ENCODE measurements at places on chromosomes 3 and 15.

GRCh38 chr3:107679921-107680320, 157.2 kb downstream of the BBX start:
- DNase-seq = no peak

DNA sequence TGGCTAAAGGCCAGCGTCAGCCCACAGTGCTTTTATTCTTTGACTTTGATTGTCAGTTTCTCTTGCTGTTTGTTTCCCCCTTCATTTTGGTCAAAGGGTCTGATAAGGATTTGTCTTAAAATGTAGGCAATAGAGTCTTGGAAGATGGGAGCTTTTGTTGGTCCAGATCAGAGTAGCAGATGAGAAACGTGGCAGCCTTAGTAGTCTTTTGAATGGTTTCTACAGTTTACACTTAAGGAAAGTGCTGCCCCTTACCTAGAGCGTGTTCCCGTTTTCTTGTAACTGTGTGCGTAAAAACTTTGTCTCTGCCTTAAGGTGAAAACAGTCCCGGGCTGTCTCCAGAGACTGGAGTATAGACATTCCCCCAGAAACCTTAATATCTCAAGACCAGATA, 630 bp downstream of the LXN start:
- DNase-seq = no peak

DNA sequence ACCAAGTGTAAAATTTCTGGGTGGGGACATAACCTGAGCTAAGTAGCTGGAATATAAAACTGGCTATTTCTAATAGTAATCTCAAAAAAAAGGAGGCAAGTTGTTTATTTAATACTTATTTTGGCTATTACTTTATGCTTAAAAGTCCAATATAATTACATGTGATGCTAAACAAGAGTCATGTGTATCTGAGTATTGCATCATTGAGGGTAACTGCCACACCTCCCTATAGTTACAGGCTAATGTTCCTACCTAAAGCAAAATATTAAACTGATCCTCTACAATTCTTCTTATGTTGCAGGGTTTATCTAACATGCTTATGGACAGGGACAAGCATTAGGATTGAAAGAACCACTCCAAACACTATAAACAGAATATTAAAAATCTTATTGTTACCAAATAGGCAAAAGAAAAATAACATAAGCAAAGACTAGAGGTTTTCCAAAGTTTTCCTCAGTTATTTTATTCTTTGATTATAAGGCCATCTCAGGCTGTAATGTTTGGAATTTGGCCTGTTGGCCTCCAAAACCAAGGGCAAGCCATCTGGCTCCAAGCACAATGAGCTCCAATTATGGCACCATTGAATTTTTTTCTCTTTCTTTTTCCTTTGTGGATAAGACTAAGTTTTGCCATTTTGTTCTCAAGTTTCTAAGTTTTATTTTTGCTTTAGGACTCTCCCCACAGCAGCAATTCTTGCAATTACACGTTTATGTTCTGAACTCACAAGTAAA, 75.8 kb upstream of the ABI3BP start:
- no peak for DNase-seq

DNA sequence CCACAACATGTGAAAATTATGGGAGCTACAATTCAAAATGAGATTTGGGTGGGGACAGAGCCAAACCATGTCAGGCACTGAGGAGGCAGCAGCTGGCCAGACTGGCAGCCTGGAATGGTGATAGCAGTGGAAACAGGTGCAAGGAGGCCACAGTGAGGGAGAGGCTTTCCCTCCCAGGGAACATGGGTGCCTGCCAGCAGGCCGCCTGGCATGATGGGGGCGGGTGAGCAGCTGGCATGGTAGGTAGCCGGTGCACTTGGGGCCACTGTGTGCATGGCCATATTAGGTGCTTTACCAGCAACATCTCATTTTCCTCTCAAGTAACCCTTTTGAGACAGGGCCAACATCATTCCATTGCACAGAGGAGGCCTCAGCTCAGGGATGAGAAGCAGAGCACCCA, 18.3 kb upstream of the MRPS22 start:
- DNase-seq = no peak

GRCh38 chr3:81154611-81155143, 606.8 kb downstream of the GBE1 start:
- DNase-seq = no peak

- peak; percentile 21 for DNase-seq
Measured at GRCh38 chr3:105527949-105528348, 161.2 kb downstream of the ALCAM start.

DNA sequence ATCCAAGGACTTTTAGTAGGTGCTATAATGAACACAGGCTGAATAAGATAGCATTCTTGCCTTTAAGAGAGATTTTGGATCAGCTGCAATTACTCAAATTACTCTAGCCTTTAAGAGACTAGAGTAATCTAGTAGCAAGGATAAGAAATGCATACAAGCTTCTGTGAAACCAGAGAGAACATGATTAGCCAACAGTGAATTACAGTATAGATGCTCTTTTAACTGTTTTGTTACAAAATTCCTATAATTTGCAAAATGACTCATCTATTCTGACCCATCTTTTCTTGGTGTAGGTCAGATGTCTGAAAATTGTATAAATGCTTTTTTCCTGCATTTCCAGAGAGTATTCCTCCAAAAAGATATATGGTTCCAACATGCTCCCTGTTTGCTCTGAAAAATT, 66.9 kb downstream of the CEP63 start:
- DNase-seq = no peak

GRCh38 chr3:20225769-20226168, 39.8 kb upstream of the SGO1 start:
- DNase-seq = no peak

DNA sequence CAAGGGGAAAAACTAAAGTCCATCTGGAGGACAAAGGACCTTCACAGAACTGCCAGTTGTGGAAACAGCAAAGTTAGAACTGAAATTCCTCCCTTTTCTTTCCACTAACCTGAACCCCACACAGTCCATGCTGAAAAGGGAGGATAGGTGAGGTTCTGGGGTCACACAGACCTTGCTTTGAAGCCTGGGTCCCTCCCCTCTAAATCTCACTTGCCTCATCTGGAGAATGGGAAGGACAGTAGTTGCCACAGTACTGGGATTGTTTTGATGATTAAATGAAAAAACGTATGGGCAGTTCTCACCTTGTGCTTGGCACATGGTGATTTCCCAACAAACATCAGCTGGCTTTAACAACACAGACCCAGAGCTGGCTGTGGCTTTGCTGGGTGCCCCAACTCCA, 166.4 kb upstream of the LRIG1 start:
- no peak for DNase-seq

GRCh38 chr15:94295275-94295674, 63.9 kb downstream of the MCTP2 start:
- DNase-seq = no peak

DNA sequence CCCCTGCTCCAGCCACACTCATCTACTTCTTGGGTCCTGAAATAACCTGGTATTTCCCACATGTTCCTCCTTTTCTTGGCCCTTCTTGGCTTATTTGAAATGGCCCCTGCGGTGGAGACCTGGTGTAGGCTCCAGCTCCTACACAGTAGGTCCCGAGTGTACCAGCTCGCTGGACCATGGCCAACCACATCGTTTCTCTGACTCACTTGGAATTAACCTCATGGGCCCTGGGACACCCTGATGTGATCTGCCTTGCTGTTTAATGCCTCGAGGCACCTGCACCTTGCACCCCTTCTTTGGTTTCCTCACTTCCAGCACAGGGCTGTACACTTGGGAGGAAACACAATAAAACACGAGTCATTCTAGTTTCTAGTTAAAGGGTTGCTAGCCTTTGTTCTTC, 60.3 kb downstream of the FEM1B start:
- DNase-seq = no peak

GRCh38 chr3:195596765-195597171, 13.0 kb upstream of the APOD start:
- DNase-seq = no peak

- DNase-seq = no peak
Measured at GRCh38 chr15:68679161-68679560, 100.4 kb downstream of the CORO2B start.

DNA sequence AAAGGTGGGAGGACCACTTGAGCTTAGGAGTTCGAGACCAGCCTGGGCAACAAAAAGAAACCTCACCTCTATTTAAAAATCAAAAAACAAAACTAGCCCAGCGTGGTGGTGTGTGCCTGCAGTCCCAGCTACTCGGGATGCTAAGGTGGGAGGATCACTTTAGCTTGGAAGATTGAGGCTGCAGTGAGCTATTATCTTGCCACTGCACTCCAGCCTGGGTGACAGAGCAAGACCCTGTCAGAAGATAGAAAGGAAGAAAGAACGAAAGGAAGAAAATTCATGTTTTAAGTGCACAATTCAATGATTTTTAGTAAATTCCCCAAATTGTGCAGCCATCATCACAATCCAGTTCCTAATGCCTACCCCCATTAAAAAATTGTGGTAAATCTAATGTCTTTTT, 7.8 kb downstream of the FSD2 start:
- DNase-seq = no peak

DNA sequence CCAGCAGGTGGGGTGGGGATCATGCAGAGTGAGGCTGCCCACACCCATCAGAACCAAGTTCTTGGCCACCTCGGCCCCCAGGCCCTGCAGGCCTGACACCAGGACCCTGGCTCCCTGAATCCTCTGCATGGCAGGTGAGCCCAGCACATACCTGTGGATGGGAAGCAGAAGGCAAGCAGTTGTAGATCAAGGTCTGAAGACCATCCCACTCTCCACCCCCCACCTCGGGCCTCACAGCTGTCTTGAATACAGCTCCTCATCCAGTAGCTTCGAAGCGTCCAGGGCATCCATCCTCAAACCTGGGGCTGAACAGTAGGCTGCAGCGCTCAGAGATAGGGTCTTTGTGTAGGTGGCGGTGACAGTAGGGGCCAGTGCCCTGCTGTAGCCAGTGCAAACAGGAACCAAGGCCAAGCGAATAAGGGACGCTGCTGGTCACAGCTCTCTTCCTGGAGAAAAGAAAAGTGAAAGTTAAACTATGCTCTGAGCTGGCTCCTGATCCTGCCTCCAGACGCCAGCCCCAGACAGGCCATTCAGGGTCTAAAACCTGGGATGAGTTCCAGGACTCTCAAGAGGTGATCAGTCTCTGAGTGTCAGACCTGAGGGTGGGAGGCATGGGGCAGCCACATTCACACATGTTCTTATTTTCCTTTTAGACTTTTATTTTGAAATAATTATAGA, at the start of gene UBA7:
TSS of gene UBA7 (minus strand) at position 457 of the 678 bp plus-strand sequence. CDS start at position 291, 166 bp downstream.
- no peak for DNase-seq

GRCh38 chr3:48408823-48409281, 21.0 kb downstream of the PLXNB1 start:
- DNase-seq = no peak

- no peak for DNase-seq
Measured at GRCh38 chr3:3196148-3196861, 16.8 kb upstream of the CRBN start.

GRCh38 chr15:56242576-56243162, 1.0 kb downstream of the RFX7 start:
- no peak for DNase-seq

GRCh38 chr3:118578559-118578958, 456.1 kb downstream of the IGSF11 start:
- no peak for DNase-seq

DNA sequence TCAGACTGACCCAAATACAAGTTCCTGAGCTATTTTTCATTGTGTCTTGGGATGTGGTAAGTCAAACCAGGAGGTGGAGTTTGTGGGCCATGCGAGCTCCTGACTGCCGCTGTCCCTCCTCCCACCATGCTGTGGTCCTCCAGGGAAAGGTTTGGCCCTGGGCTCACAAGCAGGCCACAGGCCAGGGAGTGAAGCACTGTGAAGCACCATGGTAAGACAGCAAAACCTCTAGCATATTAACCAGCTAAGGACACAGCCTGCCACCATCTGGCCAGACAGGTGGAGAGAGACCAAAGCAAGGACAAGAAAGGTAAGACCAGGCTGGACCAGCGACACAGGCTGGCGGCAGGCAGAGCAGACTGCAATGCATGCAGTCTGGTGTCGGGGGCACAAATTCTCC, 15.3 kb downstream of the RAB43 start:
- DNase-seq = no peak

GRCh38 chr3:8503461-8503860, 1.8 kb downstream of the LMCD1 start:
- no peak for DNase-seq

GRCh38 chr15:95051861-95052260, 820.5 kb downstream of the MCTP2 start:
- no peak for DNase-seq

DNA sequence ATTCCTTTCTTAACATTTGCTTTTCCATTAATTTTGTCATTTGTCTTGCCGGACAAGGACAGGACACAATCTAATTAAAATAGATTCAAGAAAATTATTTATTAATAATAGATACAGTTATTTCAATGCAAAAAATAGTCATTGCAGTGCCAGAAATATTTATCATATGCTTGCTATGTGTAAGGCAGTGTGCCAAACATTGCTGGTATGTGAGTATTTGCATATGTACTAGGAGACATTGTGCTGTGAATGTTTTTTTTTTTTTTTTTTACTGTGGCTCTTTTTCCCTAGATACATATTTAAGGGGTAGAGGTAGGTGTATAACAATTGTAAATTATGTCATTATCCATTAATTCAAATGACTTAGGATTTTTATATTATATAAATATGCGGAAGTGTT, 23.3 kb downstream of the SPRED1 start:
- DNase-seq = no peak

DNA sequence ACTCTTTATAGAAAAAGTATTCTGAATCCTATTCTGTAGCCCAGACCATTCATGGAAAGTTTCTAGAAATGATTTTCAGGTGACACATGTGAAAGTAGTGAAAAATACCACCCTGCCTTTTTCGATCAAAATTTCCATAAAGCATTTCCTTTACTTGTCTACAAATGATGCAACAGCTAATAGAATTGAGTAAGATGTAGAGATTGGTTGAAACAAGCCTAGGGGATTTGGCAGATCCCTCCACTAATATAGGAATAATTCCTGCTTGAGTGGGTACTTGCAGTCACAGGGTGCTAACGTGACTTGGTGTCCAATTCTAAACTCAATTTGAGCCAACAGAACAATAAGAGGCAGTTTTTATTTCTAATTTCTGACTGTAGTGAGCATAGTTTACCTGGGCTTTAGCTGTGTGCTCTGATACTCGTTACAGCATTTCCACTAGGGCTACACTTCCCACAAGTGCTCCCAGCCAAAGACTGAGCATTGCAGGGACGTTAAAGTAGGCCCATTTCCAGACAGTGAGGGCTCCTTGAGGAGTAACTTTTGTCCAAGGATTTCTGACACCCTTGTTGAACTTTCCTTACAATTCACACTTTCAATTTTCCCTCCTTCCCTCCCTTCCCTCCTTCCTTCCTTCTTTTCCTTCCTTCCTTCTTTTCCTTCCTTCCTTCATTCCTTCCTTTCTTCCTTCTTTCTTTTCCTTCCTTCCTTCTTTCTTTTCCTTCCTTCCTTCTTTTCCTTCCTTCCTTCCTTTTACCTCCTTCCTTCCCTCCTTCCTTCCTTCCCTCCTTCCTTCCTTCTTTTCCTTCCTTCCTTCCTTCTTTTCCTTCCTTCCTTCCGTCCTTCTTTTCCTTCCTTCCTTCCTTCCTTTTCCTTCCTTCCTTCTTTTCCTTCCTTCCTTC, 53.9 kb upstream of the TP63 start:
- no peak for DNase-seq

GRCh38 chr3:148333091-148333490, 364.6 kb upstream of the AGTR1 start:
- no peak for DNase-seq

GRCh38 chr15:96703794-96704550, 373.5 kb downstream of the NR2F2 start:
- DNase-seq = no peak

- no peak for DNase-seq
Measured at GRCh38 chr15:29689287-29689986, 132.8 kb downstream of the TJP1 start.

- DNase-seq = no peak
Measured at GRCh38 chr3:21803604-21804003, 52.6 kb upstream of the ZNF385D start.

- no peak for DNase-seq
Measured at GRCh38 chr3:182440101-182440500, 353.2 kb upstream of the ATP11B start.

Measured in activated CD4-positive, alpha-beta T cell treated with anti-CD3 and anti-CD28 coated beads, Interleukin-2, amount 50 U/mL, for 24 hours (primary cell).